ENCODE measurements at places on chromosomes 12 and 14.

GRCh38 chr12:27967551-27968054 lies 4.9 kb downstream of the PTHLH start:
- DNase-seq = no peak

DNA sequence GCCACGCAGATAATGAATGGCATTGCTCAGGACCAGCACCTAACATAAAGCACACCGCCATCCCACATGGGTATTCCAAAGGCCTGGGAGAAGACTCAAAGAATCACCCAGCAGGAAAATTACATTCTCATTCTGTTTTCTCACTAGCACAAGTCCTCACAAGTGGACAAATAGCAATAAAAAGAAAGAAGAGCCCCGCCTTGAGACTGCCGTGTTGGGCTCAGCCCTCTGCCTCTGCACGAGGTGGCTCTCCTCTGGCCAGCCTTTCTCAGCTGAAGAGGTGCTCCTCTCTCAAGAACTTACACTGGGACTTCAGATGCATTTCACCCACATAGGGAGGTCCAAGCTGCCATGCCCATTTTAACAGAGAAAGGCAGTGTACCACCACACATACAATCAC lies 207.5 kb downstream of the SPTSSA start:
- DNase-seq = no peak

DNA sequence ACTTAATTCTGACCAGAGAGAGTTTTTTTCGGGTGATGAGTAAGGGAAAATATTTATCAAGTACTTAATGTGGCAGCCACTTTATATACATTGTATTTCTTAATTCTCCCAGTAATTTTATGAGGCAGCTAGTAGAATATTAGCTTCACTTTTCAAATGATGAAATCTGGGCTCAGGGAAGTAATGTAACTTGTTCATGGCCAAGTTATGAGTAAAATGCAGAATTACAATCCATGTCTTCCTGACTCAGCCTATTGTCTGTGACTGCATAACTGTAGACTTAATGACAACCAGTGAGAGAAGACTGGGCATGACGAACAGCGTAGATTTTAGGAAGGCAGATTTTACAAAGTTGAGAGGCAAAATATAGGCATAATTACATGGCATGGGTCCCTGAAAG lies 106.7 kb upstream of the MIS18BP1 start:
- DNase-seq = no peak

DNA sequence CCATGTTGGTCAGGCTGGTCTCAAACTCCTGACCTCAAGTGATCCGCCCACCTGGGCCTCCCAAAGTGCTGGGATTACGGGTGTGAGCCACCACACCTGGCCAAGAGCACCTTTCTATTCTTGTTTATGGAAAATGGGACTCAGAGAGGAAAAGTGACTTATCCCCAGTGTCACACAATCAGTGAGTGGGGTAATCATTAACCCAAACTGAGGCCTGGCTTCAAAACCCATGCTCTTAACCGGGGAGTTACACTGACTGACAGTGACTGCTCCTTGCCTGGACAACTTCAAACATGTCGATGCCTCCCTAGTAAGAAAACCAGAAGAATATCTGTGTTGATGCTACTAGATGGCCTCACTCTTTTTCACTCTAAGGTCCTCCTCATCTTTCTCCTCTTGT lies 7.3 kb downstream of the CLEC7A start:
- no peak for DNase-seq

- DNase-seq = no peak
Measured at GRCh38 chr14:24665440-24665991, 31.5 kb upstream of the GZMB start.

GRCh38 chr12:6526201-6526600 lies 8.1 kb upstream of the GAPDH start:
- no peak for DNase-seq

- DNase-seq = no peak
Measured at GRCh38 chr12:104747955-104748354, 210.1 kb downstream of the SLC41A2 start.

- DNase-seq = no peak
Measured at GRCh38 chr12:74732826-74733225, 195.2 kb downstream of the ATXN7L3B start.

DNA sequence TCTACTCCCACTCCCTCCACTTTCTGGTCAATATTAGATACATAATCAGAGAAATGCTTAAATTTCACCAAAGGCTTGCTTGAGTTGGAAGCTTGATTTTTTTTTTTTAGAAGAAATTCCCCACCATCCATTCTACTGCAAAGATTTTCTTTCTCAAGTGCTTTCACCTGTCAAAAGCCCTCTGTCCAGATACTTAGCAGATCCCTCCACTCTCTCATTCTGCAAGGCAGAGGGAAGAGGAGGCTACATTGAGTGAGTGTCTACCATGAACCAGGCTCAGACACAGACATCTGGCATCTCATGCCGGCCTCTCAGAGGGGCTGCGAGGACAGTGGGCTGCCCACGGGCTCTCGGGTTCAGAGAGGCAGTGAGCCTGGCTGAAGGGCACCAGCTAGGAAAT lies 127.6 kb upstream of the GSC start:
- no peak for DNase-seq

- DNase-seq = no peak
Measured at GRCh38 chr12:8658346-8658745, 4.3 kb downstream of the MFAP5 start.

GRCh38 chr12:69888901-69889300 lies 63.9 kb downstream of the MYRFL start:
- no peak for DNase-seq

DNA sequence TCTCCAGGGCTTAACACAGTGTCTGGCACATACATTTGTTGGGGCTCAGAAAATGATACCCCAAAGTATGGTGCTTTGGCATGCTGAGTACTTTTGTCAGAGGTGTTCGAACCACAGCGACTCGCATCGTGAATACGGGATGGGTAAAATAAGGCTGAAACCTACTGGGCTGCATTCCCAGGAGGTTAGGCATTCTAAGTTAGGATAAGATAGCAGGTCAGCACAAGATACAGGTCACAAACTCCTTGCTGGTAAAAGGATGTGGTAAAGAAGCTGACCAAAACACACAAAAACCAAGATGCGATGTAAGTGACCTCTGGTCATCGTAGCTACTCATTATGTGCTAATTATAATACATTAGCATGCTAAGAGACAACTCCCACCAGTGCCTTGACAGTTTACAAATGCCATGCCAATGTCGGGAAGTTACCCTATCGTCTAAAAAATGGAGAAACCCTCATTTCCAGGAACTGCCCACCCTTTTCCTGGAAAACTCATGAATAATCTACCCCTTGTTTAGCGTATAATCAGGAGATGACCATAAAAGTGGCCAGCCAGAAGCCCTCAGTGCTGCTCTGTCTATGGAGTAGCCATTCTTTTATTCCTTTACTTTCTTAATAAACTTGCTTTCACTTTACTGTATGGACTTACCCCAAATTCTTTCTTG lies 3.3 kb upstream of the AEBP2 start:
- DNase-seq = no peak

DNA sequence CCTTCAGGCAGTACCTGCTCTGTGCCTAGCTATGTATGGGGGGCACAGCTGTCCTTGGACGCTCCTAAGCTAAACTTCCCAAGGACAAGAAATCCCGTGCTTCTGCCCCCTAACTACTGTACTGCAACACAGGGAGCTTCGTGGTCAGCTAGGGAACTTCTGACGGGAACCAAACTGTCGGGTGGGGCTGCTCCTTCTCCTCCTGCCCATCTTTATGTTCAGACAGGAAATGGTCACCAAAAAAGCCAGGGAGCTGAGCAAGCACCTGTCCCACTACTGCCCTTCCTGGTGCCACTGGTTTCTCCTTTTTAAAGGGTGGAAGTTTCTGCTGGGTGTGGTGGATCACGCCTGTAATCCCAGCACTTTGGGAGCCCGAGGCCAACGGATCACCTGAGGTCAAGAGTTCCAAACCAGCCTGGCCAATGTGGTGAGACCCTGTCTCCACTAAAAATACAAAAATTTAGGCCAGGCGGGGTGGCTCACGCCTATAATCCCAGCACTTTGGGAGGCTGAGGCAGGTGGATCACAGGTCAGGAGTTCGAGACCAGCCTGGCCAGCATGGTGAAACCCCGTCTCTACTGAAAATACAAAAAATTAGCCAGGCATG lies 26.6 kb downstream of the PXN start:
- no peak for DNase-seq

GRCh38 chr12:113463746-113464451 lies 7.8 kb downstream of the LHX5 start:
- no peak for DNase-seq

DNA sequence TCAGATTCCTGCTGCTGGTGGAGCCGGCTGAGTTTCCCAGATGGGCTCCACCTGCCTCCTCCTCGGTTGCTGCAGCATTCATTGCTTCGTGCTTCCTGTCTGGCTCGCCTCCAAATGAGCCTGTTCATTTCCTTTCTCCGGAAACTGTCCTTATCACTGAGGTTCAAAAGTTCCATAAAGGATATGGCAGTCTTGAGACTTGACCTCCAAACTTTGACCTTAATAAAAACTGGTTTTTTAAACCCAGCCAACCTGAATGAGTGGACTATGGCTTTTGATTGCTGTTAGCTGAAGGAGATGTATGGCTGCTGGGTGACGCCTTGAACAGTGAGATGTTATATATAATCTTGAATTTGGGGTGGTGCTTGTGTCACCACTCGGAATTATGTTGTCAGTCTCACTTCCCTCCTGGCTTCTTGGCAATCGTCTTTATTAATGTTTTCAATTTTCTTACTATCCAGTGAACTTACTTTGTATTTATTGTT lies 62.7 kb downstream of the RASSF3 start:
- DNase-seq = no peak

- no peak for DNase-seq
Measured at GRCh38 chr14:100132161-100132902, 27.1 kb downstream of the DEGS2 start.

GRCh38 chr12:56086096-56086495 lies 6.1 kb downstream of the ERBB3 start:
- DNase-seq = no peak

DNA sequence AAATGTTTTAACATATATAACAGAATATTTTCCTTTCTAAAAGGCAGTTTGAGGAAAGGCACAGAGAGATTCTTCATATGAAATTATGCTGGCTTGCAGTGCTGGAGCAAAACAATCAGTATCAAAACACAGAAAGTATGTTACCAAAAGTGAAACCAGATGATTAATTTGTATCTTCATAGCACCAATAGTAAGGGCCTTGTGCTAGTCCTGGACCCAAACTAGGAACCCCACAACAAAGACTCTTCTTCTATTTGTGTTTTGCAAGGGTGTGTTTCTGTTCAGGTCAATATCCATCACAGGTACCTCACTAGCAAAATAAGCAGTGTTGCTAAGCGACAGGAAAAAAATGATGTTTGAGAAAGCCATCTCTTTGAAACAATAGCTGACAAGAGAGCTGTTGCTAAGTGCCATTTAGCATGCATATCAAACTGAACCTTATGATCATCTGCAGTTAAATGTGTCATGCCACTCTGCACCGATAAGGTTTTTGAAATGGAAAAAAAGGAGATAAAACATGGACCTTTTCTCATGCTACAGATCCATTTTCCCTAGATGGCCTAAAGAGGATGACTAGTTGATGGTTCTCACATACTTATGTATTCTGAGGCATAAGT lies 196.2 kb upstream of the ALG10 start:
- no peak for DNase-seq

- DNase-seq = no peak
Measured at GRCh38 chr12:95022477-95022876, 19.0 kb upstream of the NDUFA12 start.

GRCh38 chr12:14071833-14072232 lies 90.4 kb upstream of the GRIN2B start:
- DNase-seq = no peak

GRCh38 chr14:71967704-71968103 lies 35.5 kb downstream of the RGS6 start:
- DNase-seq = no peak

- no peak for DNase-seq
Measured at GRCh38 chr12:122423258-122424165, 1.0 kb upstream of the CLIP1 start.

Data from stimulated activated CD8-positive, alpha-beta memory T cell treated with anti-CD3 and anti-CD28 coated beads, Interleukin-12 subunit alpha, Interleukin-12 subunit beta, amount 100 ng/mL, for 4 hours (primary cell).